ENCODE measurements at places on chromosomes 11 and 22.

GRCh38 chr11:116778556-116778955, 5.8 kb upstream of the BUD13 start:
- H3K36me3 ChIP-seq: peaks cover 51% of the 10 kb centered on the region
- no peaks in the 10 kb centered on the region for H3K27me3 ChIP-seq
- H3K27ac ChIP-seq: no peak overlapping the region
- no peak overlapping the region for H3K4me3 ChIP-seq
- no peaks in the 10 kb centered on the region for H3K4me1 ChIP-seq

GRCh38 chr22:50398831-50399648, 55.9 kb downstream of the PPP6R2 start:
- H3K36me3 ChIP-seq: peaks cover 2% of the 10 kb centered on the region
- DNase-seq: no peak
- H3K27ac ChIP-seq: peak overlapping the region; percentile 25

GRCh38 chr22:30305906-30306626, 16.8 kb upstream of the CASTOR1 start:
- peak overlapping the region; percentile 4 for H3K4me3 ChIP-seq
- no peaks in the 10 kb centered on the region for H3K36me3 ChIP-seq
- no peaks in the 10 kb centered on the region for H3K27me3 ChIP-seq
- H3K4me1 ChIP-seq: peaks cover 100% of the 10 kb centered on the region

DNA sequence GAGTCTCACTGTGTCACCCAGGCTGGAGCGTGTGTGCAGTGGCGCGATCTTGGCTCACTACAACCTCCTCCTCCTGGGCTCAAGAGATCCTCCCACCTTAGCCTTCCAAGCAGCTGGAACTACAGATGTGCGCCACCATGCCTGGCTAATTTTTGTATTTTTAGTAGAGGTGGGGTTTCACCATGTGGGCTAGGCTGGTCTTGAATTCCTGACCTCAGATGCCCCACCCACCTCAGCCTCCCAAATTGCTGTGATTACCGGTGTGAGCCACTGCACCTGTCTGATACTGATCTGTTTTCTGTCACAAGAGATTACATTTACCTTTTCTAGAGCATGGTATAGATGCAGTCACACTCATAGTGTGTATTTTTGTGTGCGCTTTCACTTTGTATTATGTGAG, 11.6 kb downstream of the ATG13 start:
- H3K27ac ChIP-seq: no peak overlapping the region
- no peak for DNase-seq
- no peaks in the 10 kb centered on the region for H3K4me1 ChIP-seq
- H3K27me3 ChIP-seq: no peaks in the 10 kb centered on the region
- H3K4me3 ChIP-seq: no peak overlapping the region

DNA sequence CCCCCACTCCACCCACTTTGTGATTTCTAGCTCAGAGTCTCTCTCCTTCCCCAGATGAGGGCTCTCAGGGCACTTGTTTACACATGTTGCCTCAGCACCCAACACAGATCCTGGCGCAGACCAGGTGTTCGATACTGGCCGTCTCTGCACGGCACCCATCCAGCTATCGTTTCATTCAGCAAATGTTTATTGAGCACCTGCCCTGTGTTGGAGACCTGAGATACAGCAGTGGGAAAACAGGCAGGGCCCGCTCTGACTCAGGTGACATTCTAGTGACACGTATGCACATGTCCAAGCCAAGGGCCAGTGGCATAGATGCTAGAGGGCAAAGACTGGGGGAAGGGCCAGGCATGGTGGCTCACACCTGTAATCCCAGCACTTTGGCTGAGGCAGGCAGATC, 71.9 kb downstream of the NFAM1 start:
- no peaks in the 10 kb centered on the region for H3K27me3 ChIP-seq
- no peak overlapping the region for H3K27ac ChIP-seq
- H3K4me1 ChIP-seq: peaks cover 2% of the 10 kb centered on the region
- DNase-seq: no peak
- H3K4me3 ChIP-seq: no peak overlapping the region

GRCh38 chr22:28989035-28989464, 72.6 kb downstream of the C22orf31 start:
- DNase-seq: no peak
- no peak overlapping the region for H3K4me3 ChIP-seq
- no peaks in the 10 kb centered on the region for H3K36me3 ChIP-seq
- H3K27ac ChIP-seq: peak overlapping the region; percentile 29
- H3K27me3 ChIP-seq: no peaks in the 10 kb centered on the region

- no peak overlapping the region for H3K4me3 ChIP-seq
- DNase-seq: no peak
- no peaks in the 10 kb centered on the region for H3K4me1 ChIP-seq
- no peak overlapping the region for H3K27ac ChIP-seq
- peaks cover 42% of the 10 kb centered on the region for H3K36me3 ChIP-seq
Observed at GRCh38 chr11:34128824-34129223, 23.4 kb downstream of the NAT10 start.

GRCh38 chr11:44971185-44971584, 20.5 kb upstream of the TP53I11 start:
- no peak overlapping the region for H3K4me3 ChIP-seq
- no peak for DNase-seq
- no peak overlapping the region for H3K27ac ChIP-seq
- H3K27me3 ChIP-seq: no peaks in the 10 kb centered on the region

DNA sequence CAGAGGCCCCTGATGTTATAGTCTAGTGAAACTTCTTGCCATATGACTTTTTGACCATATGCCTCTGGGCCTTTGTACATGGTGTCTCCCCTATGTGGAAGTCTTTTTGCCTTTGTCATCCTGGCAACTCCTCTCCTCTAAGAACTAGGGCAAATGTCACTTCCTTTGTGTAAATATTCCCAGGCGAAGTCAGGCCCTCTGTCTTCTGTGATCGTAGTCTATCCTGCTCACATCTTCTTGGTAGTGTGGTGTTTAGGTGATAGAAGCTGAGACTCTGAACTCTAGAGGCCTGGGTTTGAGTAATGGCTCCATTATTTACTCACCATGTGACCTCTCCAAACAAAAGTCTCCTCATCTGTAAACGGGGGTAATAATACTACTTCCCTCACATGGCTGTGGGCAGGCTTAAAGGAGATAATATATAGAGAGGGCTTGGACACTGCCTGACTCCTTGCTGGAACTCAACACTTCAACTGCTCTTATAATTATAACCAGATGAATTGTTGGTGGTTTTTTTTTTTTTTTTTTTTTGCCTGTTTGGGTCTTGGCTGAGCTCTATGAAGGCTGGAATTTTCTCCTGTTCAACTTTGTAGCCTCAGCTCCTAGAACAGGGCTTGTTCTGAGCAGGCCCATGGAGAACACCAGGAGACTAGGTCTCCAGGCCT, 43.8 kb downstream of the INSC start:
- no peak for DNase-seq
- no peak overlapping the region for H3K4me3 ChIP-seq
- peaks cover 8% of the 10 kb centered on the region for H3K4me1 ChIP-seq
- no peaks in the 10 kb centered on the region for H3K27me3 ChIP-seq
- no peaks in the 10 kb centered on the region for H3K36me3 ChIP-seq

DNA sequence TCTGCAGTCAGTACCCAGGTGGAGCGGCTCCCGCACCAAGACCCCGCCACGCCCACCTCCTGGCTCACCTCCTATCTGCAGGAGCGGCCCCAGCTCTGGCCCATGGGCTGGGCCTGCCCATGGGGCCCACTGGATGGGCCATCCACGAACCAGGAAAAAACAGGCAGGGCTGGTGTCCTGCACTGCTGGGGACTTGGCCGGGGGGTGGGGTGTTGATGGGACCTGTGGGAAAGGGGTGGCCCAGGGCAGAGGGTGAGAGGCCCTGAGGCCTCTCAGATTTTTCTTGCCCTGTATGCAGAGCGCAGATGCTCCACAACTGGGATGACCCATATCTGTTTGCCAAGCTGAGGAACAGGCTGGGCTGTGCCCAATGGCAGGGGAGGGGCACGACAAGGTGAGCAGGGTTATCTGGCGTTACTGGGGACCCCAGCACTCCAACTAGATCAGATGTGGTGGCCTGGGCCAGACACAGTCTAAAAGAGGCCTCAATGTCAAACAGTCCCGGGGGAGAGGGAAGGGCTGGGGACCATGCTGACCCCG, 2.7 kb upstream of the PIM3 start:
- no peak overlapping the region for H3K27ac ChIP-seq
- H3K4me3 ChIP-seq: no peak overlapping the region
- no peaks in the 10 kb centered on the region for H3K27me3 ChIP-seq
- peaks cover 4% of the 10 kb centered on the region for H3K36me3 ChIP-seq
- no peak for DNase-seq

- no peak overlapping the region for H3K27ac ChIP-seq
- DNase-seq: no peak
- peaks cover 3% of the 10 kb centered on the region for H3K4me1 ChIP-seq
- no peaks in the 10 kb centered on the region for H3K27me3 ChIP-seq
Observed at GRCh38 chr11:63503492-63503891, 2.4 kb upstream of the LGALS12 start.
